EH (cell line): ENCODE measurements at places on chromosomes 12 and 14.

DNA sequence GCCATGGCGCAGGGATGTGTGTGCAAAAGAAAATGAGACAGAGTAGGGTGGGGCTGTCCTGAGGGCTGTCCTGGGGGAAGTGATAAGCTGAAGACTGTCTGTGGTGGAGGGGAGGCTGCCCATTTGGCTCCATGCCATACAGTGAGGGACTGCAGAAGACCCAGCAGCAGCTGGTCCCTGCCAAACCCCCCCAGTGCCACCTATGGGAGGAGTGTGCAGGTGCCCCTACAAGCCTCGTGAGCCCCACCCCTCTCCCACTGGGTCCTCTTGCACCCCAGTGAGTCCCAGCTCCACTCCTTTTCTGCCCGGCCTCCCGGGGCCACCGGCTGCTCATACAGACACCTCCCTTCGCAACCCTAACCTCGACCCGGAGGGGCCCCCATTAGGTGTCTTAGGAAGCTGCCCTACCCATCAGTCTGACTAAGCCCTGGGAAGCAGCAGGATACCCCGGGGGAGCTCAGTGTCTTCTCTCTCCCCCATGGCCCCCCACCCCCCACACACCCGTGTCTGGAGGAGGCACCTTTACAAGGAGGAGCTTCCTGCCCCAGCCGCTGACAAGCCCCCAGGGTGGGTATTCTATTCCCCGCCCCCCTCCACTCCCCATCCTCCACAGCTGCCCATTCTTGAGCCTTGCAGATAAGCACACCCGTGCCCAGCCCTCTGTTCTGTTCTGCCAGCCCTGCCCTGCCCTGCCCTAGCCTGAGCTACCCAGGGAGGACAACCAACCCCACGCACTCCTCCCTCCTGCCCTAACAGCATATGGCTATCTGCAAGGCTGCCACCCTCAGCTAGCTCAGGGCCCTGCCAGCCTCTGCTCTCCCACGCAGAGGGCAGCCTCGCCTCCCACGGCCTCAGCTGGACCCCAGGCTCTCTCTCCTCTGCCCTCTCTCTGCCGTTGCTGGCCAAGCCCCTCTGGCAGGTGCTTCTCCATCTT lies 41.9 kb downstream of the SLC6A12 start:
- DNase-seq, result no peak

DNA sequence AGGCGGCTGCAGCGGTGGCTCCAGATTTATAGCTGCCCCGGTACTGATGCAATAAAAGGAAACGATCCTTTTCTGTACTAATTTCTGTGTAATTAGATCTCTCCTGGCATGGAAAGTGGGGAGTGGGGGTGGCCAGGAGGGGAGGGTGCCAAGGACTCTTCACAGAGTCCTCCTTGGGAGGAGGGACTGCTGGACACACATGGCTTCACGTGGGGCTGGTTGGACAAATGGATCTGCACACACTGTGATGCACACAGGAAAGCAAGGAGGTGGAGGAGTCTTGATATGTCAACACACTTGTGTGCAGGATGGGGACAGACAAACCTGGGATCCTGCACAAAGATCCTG lies 23.8 kb upstream of the ATP5MC2 start:
- DNase-seq, result no peak

DNA sequence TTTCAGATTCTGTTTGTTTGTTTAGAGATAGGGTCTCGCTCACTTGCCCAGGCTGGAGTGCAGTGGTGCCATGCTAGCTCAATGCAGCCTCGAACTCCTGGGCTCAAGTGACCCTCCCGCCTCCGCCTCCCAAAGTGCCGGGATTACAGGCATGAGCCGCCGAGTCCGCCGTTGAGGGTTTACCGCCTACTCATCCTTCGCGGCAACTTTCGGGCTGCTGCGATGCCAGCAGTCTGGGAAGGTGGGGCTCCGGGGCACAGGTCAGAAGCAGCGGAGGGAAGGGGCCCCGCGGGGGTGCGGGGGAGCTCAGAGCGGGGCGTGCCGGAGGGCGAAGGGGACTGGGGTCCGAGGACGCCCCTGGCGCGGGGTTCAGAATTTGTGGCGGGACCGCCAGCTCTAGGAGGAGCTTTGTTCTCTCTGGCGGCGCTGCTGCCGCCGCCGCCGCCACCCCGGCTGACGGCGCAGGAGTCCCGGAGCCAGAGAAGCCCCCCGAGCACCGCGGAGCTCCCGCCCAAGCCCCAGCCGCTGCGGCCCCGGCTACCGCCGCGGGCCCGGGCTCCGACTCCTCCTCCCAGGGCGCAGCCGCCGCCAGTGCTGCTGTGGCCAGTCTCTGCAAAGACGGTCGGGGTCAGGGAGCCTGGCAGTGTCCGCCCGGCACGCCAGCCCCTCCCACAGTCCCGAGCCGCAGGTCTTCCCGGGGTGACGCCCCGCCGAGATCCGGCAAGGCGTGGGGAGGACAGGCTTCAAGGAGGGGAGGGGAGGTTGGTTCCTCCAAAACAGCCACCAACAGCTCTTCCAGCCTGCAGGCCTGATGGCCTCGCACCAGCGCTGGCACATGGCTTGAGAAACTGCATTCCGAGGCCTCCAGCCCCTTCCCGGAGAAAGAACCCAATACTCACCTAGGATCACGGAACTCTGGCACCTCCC lies 10.9 kb upstream of the KRT77 start:
- DNase-seq, result no peak

DNA sequence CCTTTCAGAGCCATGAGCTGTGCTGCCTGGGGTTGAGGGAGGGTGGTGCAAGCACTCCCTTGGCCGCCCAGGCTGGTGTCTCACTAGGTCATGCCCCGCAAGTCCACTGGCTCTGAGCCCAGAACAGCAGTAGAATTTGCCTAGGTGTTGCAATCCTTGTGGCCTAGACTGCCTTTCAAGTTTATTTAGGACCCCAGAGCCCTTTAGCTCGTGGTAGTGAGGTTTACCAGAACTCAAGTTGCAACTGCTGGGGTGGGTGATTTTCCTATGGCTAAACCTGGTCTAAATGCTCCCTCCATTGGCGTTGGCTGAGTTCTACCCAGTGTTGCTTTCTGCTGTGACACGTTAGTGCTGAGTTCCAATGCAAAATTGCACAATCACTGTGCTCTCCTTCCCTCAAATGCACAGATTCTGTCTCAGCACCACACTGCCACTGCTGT lies 287.2 kb downstream of the BCAT1 start:
- DNase-seq, result peak; percentile 16

GRCh38 chr14:93462479-93462878 lies 31.7 kb downstream of the UNC79 start:
- no peak for DNase-seq

GRCh38 chr12:1948883-1949282 lies 30.4 kb upstream of the CACNA2D4 start:
- DNase-seq, result no peak

DNA sequence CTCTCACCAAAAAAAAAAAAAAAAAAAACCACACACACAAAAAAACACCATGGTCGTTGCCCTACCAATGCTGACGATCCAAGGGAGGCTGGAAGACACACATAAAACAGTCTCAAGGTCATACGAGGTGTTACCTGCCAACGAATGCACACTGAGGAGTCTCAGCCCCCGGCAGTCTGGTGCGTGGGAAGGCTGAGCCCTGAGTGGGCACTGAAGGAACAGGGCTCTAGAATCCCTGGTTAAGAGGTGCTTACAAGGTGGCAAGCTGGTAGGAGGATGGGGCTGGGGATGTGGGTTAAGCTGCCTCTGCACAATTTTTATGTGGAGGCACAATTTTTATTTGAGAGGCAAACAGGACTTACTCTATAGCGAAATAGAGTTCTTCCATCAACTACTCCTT lies 7.9 kb downstream of the LTBP2 start:
- DNase-seq, result no peak

DNA sequence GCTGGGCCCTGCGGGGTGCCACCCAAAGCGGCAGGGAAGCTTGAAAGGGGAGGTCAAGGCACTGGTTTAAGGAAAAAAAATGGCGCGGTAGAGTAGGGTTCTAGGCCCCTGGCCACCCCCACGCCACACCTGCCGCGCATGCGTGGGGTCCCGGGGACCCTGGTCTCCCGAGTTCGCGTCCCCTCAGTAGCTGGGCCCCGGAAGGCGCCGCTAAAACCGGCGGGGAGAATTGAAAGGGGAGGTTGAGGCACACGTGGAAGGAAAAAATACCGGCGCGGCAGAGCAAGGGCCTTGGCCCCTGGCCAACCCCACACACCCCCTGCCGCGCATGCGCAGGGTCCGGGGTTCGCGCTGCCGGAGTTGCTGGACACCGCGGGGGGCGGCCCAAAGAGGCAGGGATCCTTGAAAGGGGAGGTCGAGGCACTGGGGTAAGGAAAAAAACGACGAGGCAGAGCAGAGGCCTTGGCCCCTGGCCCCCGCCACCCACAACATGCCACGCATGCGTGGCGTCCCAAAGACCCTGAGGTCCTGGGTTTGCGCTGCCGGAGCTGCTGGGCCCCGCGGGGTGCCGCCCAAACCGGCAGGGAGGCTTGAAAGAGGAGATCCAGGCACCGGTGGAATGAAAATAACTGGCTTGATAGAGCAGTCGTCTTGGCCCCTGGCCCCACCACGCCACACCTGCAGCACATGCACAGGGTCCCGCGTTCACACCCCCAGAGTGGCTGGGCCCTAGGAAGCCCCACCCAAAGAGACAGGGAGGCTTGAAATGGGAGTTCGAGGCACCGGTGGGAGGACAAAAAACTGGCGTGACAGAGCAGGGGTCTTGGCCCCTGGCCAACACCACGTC lies 314.5 kb downstream of the ALG10 start:
- DNase-seq, result no peak

GRCh38 chr14:34032720-34033119 lies 81.8 kb upstream of the EGLN3 start:
- DNase-seq, result no peak

DNA sequence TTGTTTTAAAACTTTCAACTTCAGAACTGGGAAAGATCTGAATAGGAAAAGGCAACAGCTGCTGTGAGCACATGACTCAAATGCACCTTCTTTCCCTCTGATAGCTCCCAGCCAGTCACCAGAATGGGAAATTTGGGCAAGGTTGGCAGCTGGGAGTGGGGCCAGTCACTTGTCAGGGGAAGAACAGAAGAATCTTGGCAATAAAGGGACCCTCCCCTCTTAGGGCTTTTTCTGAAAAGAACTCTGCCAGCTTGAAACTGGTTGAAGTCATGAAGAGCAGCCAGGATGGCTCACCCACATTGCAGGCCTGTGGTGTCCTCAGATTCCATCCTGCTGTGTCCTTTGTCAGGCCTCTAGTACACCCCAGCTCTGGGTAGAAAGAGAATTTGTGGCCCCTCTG lies 10.3 kb upstream of the RIC8B start:
- DNase-seq, result no peak

DNA sequence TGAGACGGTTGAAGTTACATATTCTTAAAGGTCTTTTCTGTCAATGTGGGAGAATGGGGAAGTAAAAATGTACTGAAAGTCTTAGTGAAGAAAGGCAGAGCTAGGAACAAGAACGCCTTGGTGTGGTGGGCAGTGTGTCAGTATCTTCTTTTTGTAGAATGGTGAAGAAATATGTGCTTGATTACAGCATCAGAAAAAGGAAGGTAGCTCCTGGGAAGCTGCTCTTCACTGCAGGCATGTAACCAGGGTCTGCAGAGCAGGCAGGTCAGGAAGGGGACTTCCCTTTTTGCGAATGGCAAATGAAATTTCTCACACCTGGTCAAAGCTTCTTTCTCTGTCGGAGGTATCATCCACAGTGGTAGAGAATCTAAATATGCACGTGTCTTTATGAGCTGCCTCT lies 226.2 kb downstream of the ADAMTS20 start:
- no peak for DNase-seq

- DNase-seq, result peak; percentile 34
These were observed 373.1 kb upstream of the DDHD1 start for GRCh38 chr14:53526200-53526599.

DNA sequence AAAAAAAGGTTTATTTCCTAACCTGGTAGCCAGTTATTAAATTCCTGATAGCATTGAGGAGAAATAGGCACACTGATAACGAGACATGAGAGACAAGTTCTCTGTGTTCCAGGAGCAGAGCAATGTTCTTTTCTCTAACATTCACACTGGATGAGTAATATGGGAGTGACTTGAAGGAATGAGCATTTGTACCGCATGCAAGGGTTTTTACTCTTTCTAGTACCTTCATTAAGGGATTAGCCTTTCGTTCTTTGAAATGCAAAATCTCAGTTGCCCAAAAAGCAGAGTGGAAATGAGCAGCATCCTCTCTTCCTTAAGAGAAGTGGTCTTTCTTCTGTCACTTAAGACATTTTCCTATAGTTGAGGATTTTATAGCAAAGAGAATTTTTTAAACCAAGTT lies 54.7 kb downstream of the FGD4 start:
- peak; percentile 72 for DNase-seq

DNA sequence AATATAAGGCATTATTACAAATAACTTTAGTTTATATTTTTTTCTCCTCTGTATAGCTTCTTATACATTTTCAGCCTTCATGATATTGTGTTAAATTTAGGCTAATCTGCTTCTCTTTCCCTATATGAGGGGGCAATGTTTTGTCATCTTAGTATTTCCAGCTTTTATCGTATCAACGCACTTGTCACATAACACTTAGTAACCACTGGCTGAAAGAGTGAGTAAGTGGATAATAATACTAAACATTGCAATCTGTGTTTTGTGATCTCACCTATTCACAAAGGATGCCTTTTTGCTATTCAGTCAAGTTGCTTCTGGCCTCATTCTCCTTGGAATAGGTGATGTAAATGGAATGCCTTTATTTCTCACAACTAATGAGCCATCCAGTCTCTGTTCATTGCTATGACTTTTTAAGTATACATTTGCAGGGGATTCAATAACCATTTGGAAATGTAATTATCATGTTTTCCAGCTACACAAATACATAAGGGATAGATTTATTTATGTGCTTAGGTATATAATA lies 260.9 kb downstream of the BMP4 start:
- DNase-seq, result no peak
